ENCODE measurements at places on chromosomes 3 and 15. TPM values are rescaled to one million over a fixed set of nuclear protein-coding genes. Genes with fewer than 3 reads are reported as not detected.

Gene CADPS
- total RNA-seq = 2.3 TPM

Gene SEC22A
- total RNA-seq = 23.2 TPM

Gene TRH
- 0.52 TPM for total RNA-seq

Gene SPSB4
- total RNA-seq = 0.47 TPM

Gene BUB1B
- 48.3 TPM for total RNA-seq

Gene HGD
- total RNA-seq = 0.38 TPM

Gene STAC
- total RNA-seq = 1.7 TPM

Gene CA12
- total RNA-seq = 0.09 TPM

Gene KNL1
- 25.8 TPM for total RNA-seq

Gene DGKG
- 1.6 TPM for total RNA-seq

Gene TRIM69
- 28.8 TPM for total RNA-seq

DNA sequence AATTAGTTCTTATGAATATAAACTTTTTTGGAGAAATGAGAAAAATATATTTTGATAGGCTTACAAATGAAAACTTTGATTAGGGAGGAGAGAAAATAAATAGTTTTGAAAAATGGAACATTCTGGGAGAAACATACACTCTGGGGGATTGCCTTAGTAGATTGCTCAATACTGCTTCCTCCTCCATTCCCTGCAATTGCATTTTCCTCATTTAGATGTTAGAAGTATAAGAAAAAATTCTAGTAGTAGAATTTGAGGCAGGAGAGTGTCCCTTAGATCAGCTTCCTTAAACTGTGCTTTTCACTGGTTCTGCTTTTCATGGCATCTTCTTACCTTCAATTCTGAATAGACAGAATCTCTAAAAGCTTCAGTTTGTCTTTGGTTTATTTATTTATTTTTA, 46.2 kb upstream of the CTDSPL2 start:
- no peaks in the 10 kb centered on the region for H3K4me1 ChIP-seq
- no peak for DNase-seq
- peaks cover 6% of the 10 kb centered on the region for H3K36me3 ChIP-seq
- H3K27ac ChIP-seq = no peak overlapping the region
- no peak overlapping the region for H3K4me3 ChIP-seq

DNA sequence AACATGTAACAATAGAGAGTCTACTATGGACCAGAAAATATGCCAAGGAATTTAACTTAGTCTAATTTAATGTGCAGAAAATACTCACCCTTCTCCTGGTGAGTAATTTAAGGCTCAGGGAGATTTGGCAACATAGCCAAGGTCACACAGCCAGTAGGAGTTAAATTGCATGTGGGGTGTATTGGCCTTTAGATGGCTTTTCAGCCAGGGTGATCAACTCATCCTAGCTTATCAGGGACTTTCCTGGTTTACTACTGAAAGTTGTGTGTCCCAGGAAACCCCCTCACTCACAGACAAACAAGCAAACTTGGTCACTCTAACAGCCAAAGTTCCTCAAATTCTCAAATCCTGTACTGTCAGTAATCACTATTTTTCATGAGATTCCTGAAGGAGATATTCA, 2.6 kb upstream of the SLC9A9 start:
- H3K27me3 ChIP-seq = no peaks in the 10 kb centered on the region
- no peak for DNase-seq
- no peaks in the 10 kb centered on the region for H3K36me3 ChIP-seq
- H3K4me3 ChIP-seq = no peak overlapping the region

- H3K4me1 ChIP-seq = peaks cover 53% of the 10 kb centered on the region
- peak overlapping the region; percentile 70 for H3K27ac ChIP-seq
- H3K27me3 ChIP-seq = no peaks in the 10 kb centered on the region
- no peaks in the 10 kb centered on the region for H3K36me3 ChIP-seq
- no peak for DNase-seq
These were observed 74.5 kb downstream of the BFSP2 start for GRCh38 chr3:133474251-133474801.

GRCh38 chr15:94655249-94655880, 424.0 kb downstream of the MCTP2 start:
- DNase-seq = no peak
- no peak overlapping the region for H3K4me3 ChIP-seq
- H3K36me3 ChIP-seq = no peaks in the 10 kb centered on the region
- no peaks in the 10 kb centered on the region for H3K4me1 ChIP-seq
- no peaks in the 10 kb centered on the region for H3K27me3 ChIP-seq
- H3K27ac ChIP-seq = no peak overlapping the region

GRCh38 chr15:71117714-71118305, 2.5 kb downstream of the THSD4 start:
- no peak overlapping the region for H3K27ac ChIP-seq
- H3K4me1 ChIP-seq = peaks cover 7% of the 10 kb centered on the region
- peaks cover 41% of the 10 kb centered on the region for H3K27me3 ChIP-seq
- H3K4me3 ChIP-seq = no peak overlapping the region

- peaks cover 2% of the 10 kb centered on the region for H3K4me1 ChIP-seq
- no peak for DNase-seq
These were observed 9.9 kb upstream of the MAP4 start for GRCh38 chr3:48026098-48026497.

DNA sequence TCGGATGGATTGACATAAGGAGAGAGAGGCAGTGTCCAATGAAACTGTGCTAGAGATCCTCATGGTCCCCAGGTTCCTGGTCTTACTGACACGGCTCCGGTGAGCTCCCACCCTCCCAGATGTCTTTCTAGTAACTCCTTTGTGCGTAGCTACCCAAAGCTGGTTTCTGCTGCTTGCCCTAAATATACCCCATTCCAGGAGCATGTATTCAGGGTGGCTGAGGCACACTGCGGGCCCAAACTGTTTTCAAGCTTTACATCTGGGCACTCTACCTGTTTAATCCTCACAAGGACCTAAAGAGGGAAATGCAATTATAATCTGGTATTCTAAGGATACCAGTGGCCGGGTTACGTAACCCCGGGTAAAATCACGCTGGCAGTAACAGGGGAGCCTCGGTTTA, 161.2 kb upstream of the NSMCE3 start:
- no peaks in the 10 kb centered on the region for H3K27me3 ChIP-seq
- H3K27ac ChIP-seq = no peak overlapping the region
- H3K4me3 ChIP-seq = no peak overlapping the region
- no peak for DNase-seq
- no peaks in the 10 kb centered on the region for H3K4me1 ChIP-seq

DNA sequence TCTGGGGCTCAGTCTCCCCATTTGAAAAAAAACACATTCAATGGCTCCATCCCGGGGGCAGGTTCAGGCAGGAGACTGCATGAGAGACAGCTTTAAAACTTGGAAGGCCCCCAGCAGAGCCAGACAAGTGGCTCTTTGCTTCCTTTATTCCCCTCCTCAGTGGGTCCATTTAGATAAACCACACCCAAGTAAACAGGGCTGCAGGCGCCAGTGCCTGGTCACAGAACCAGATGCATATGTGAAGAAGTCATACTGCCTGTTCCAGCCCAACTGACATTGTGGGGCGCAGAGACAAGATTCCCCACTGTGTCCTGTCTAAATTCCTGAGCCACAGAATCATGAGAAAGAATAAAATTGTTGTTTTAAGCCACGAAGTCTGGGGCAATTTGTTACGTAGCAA, 9.0 kb downstream of the FBN1 start:
- no peaks in the 10 kb centered on the region for H3K36me3 ChIP-seq
- no peak overlapping the region for H3K4me3 ChIP-seq
- H3K27ac ChIP-seq = no peak overlapping the region
- DNase-seq = no peak
- H3K27me3 ChIP-seq = no peaks in the 10 kb centered on the region

DNA sequence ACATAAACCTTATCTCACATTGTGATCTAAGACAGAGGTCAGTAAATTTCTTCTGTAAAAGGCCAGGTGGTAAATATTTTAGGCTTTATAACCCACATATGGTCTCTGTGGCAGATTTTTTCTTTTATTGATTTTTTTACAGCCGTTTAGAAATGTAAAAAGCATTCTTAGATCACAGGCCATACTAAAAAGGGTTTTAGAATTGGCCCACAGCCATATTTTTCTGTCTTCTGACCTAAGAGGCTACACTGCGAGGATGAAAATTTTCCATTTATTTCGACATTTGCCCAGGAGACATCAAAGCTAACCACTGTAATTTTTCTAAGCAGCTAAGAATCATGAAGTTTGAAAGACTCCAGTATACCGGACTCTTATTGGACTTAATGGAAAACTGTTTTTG, 377.2 kb upstream of the SGO1 start:
- H3K4me3 ChIP-seq = no peak overlapping the region
- H3K36me3 ChIP-seq = no peaks in the 10 kb centered on the region
- H3K4me1 ChIP-seq = no peaks in the 10 kb centered on the region
- no peak overlapping the region for H3K27ac ChIP-seq
- H3K27me3 ChIP-seq = no peaks in the 10 kb centered on the region

DNA sequence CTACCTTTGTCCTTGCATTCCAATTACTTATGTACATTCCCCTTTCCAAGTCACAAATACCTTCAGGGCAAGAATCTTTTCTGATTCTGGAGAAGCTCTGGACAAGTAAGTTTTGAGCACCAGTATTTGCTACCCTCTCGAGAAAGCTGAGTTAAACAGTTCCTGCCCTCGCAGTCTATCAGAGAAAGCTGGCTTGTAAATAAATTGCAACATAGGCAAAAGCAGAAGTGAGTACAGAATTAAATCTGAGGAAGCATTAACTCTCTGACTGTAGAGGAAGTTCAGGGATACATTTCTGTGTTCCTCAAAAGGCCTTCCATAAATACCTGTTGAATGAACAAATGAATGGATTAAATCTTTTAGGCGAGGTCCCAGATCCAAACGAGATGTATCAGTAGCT, 1.2 kb downstream of the OSBPL11 start:
- no peaks in the 10 kb centered on the region for H3K36me3 ChIP-seq
- H3K4me1 ChIP-seq = peaks cover 10% of the 10 kb centered on the region
- H3K27me3 ChIP-seq = no peaks in the 10 kb centered on the region
- no peak overlapping the region for H3K27ac ChIP-seq

DNA sequence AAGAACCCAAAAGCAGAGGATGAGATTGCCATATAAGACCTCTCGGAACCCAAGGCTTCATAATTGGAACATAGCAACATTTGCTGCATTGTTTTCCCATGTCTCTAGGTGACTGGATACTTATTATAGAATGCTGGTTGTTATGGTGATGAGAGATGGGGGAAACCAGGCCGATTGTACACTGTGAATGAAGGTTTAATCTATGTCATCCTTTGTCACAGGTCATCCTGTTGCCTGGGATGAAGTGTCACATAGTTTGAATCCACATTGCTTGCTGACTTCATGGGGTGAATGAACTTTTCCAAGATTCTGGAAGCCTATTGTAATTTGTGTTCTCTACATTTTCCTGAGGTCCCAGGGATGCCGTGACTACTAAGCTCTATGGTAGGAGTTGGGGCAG, 41.8 kb downstream of the CLEC3B start:
- H3K27ac ChIP-seq = no peak overlapping the region
- H3K27me3 ChIP-seq = no peaks in the 10 kb centered on the region
- H3K4me3 ChIP-seq = no peak overlapping the region
- no peak for DNase-seq
- peaks cover 3% of the 10 kb centered on the region for H3K4me1 ChIP-seq

DNA sequence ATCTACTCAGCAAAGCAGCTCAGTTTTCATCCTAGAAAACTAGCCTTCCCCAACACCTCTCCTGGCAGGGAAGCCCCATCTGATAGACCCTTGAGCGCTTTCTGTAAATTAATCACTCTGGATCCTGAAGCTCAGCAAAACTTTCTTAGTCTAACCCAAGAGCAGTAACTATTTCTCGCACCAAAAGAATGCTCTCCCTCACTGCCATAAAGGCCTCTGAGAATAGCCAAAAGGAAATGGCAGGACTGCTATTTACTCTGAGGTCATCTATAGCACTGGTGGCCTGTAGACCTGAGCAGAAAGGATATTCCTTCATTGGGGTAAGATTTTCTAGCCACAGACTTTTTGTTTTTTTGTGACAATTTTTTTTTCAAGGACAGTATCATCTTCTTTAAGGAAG, 345.8 kb upstream of the ADAMTS9 start:
- DNase-seq = no peak
- H3K36me3 ChIP-seq = no peaks in the 10 kb centered on the region
- no peak overlapping the region for H3K27ac ChIP-seq
- H3K27me3 ChIP-seq = no peaks in the 10 kb centered on the region

GRCh38 chr3:43919029-43919428, 228.3 kb downstream of the ABHD5 start:
- no peaks in the 10 kb centered on the region for H3K36me3 ChIP-seq
- H3K27me3 ChIP-seq = peaks cover 18% of the 10 kb centered on the region
- no peaks in the 10 kb centered on the region for H3K4me1 ChIP-seq
- no peak overlapping the region for H3K27ac ChIP-seq
- no peak overlapping the region for H3K4me3 ChIP-seq

DNA sequence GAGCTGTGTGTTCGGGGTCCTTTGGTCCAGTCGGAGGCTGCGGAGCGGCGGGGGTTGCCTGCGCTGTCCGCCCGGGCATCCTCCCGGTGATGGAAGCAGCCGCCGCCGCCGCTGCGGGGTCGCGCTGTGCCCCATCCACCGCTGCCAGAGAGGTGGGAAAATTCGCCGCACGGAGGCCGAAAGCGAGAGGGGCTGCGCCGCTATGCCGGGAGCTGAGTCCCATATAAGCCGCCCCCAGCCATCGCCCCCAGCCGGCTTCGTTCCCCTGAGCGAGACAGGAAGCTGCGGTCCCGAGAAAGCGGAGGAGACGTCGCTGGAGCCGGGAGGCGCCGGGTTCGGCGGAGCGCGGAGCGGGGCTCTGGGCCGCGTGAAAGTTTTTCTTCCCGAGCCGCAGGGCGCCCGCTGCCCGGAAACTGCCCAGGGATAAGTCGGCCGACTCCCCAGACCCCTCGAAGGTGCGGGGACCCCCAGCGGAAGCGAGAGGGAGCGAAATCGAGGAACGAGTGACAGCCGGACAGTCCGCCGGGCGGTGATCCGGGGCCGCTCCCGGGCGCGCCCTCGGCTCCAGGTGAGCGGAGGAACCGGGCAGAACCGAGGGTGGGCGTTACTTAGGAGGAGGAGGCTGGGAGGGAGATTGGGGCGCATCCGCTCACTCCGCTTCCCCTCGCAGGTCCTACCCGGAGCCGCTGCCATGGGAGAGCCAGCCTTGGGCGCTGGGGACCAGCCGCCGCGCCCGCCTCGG, 574 bp downstream of the CHST2 start:
- peaks cover 18% of the 10 kb centered on the region for H3K36me3 ChIP-seq
- H3K4me1 ChIP-seq = peaks cover 48% of the 10 kb centered on the region
- peaks cover 12% of the 10 kb centered on the region for H3K27me3 ChIP-seq
- peak overlapping the region; percentile 86 for H3K27ac ChIP-seq
- peak; percentile 66 for DNase-seq
- H3K4me3 ChIP-seq = peak overlapping the region; percentile 96

Measured in thymus (tissue), 14 donors.